Iris pigment epithelial cell (primary cell): ENCODE measurements at places on chromosomes 5 and 9.

GRCh38 chr9:133429641-133430161 lies 7.5 kb downstream of the ADAMTS13 start:
- no peak for DNase-seq

- no peak for DNase-seq
These were observed 82.7 kb downstream of the PTPDC1 start for GRCh38 chr9:94166976-94167346.

GRCh38 chr5:150278046-150278730 lies 11.4 kb downstream of the CAMK2A start:
- DNase-seq: peak; percentile 38

DNA sequence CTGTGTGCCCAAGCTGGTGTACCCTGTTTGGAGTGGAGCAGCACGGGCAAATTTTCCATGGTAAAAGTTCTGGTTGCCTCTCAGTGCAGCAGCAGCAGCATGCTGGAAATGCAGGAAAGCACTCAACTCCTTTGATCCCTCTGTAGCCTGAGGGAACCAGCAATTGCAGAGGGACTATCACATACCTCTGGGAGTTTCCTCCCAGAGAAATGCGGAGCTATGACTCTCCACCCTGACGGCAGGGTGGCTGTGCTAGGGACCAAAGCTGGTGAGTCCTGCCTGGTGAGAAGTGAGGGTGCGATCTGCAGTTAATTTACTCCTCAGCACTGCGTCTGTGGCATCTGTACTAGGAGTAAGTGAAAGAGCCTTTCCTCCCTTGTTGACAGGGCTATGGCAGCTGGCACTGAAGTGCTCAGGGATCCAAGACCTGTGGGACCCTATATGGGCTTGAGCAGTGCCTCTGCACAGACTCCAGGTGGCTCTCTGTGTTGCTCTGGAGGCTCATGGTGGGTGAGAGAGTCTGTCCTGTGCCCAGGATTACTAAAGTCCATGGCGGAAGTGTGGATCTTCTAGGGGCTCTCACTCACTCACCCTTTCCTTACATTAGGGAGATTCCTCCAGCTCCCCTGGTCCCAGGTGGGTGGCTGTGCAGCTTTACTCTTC lies 601.2 kb upstream of the TYRP1 start:
- DNase-seq: no peak

- DNase-seq: peak; percentile 60
These were observed 488.5 kb downstream of the NR2F1-AS1 start for GRCh38 chr5:93092349-93093105.

DNA sequence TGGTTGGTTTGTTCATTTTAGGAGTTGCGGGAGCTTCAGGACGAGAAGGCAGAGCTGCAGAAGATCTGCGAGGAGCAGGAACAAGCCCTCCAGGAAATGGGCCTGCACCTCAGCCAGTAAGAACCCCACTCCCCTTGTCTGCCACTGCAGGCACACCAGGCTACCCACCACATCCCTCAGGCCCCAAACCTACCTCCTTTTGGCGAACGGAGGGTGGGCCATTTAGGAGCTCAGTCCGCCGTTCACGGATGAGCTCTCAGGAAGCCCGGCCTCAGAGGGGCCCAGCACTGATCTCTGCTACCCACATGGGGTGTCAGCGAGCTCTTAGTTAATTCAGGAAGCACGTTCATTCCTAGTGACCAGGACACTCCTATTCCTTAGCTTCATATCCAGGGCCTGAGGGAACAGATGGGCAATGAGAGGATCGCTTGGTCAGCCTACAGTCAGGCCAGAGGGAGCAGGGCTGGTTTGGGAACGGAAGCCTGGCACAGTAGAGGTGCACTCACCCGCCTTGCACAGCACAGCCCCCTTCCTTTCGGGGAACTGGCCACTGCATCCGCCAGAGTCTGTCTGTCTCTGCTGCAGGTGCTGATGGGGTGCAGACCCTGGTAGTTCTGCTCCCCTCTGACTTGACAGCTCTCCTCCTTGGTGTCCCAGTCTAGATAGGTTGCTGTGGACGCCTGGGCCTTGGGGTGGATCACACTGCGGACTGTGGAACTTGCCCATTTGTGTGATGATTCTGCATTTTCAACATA lies 21.4 kb downstream of the HNRNPH1 start:
- no peak for DNase-seq
